ENCODE measurements at places on chromosomes 7 and 10.

DNA sequence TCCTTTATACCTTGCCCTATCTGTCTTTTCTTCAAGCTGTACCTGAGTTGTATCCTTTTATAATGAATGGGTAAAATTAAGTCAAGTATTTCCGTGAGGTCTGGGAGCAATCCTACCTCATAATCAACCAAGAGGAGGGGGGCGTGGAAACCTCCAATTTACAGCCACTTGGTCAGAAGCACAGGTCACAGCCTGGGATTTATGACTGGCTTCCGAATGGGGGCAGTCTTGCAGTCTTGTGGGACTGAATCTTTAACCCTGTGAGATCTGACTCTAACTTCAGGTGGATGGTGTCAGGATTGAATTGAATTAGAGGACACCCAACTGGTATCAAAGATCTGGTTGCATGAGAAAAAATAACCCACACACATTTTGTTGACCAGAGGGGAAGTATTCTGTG, 23.5 kb upstream of the KCNMA1 start:
- no peak for DNase-seq

GRCh38 chr7:99997545-99998137, 17.8 kb upstream of the ZKSCAN1 start:
- DNase-seq: peak; percentile 32

DNA sequence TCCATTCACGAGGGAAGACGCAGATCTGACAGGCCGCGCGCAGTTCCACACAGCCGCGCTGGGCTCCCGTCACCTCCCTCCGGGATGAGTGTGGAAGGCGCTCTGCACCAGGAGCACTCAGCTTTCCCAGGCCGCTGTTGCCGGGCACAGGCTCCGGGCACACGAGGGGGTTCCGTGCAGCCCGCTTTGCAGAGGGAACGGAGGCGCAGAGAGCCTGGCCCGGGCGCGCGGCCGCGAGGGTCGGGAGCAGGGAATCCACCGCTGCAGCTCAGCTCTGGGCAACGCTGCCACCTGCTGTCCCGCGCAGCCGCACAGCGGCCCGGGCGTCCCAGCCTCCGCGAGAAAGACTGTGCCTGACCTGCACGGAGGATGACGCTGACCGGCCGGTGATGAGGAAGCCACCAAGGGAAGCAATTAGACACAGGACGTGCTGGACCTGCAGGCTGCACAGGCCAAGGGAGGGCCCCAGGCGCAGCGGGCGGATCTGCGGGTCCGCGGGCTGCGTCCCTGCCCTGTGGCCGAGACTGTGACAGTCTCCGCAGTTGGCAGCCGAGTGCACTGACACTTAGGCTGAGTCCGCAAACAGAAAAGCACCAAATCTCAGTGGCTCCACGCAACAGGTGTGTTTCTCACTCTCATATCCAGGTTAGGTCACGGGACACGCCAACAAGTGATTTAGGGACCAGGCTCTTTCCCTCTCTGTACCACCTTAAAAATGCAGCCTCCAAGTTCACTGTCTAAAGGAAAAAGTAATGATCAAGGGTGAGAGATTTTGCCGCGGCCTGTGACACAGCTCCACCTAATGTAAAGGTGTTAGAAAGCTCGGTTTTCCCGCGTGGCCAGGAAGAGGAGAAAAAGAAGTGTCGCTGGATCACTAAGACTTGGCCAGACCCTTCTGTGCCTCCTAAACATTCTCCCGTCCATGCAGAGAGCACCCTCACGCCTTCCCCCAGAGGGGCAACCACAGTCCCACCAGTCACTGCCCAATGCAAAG, 94.5 kb downstream of the SEC61G start:
- DNase-seq: no peak

GRCh38 chr7:1512781-1513656, 8.8 kb upstream of the INTS1 start:
- DNase-seq: no peak

DNA sequence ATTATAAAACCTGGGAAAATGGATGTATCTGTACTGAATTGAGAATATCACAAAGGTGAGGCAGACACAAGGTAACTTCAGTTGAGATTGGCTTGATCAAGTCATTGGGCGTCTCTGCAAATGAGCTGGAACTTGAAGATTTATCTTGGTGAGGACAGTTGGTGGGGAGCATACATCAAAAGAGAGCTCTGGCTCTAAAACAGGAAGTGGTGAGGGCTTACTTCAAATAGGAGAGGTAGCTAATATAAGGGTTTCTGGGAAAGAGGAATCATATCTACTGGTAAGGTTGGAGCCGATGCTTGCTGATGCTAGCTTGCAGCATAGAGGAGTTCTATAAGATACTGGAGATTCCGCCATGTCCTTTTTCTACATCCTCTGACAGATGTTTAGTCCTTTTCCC, 39.9 kb upstream of the FGL2 start:
- DNase-seq: no peak

DNA sequence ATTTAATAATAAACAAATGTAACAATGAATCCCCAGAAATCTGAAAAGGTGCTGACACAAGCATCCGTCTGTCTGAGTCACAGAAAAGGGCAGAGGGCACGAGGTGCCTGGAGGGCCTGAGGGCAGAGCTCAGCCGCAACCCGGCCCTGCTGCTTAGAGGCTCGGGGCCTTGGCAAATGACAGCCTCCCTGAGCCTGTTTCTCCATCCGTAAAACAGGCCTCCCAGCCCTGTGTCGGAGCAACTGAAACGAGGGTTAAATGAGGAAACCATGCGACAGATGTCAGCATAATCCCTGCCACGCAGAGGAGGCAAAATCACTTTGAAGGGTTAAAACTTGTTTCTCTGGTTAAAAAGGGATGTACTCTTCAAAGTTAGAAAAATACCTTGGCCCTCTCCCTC, 24.9 kb downstream of the NUDT1 start:
- DNase-seq: no peak

DNA sequence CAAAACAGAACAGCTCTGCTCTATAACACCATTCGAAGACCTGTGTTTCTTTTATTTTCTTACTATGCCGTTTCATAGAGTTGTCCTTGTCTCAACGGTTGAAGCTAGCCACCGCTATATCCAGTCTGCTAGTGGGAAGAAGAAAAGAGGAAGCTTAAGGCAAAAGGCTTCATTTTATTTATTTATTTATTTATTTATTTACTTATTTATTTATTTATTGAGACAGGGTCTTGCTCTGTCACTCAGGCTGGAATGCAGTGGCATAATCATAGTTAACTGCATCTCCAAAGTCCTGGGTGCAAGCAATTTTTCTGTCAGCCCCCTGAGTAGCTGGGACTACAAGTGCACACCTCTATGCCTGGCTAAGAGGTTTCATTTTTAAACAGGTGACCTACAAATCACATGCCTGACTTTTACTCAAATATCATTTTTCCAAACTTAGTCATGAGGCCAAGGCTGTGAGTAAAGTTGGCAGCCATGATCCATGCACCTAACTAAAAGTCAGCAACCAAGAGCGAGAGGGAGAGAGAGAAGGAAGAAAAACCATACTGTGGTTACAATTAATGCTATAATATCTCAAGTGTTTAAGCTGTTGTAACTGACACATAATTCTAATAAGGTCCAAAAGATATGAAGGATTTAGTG, 1305.3 kb upstream of the LRRTM3 start:
- DNase-seq: no peak

DNA sequence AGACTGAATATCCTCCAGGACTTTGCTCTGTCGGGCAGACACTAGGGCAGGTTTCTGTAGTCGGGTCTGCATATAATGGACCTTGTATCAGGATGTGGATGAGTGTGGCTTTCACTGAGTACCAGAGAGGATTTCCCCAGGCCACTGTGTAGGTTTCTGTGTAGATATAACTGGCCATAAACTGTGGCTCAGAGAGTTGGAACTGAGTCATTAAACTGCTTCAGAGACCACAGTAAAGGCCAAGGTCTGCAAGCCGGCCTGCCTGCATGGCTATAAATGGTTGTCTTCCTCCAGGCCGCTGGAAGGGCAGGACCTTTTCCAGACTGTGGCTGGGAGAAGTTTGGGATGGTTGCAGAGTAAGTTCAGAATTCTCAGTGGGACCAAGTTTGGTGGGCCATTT, 16.9 kb downstream of the ZNF92 start:
- DNase-seq: no peak

GRCh38 chr10:121497513-121498470, 100.5 kb downstream of the FGFR2 start:
- no peak for DNase-seq

GRCh38 chr7:102286237-102287110, at the start of gene SH2B2:
TSS of gene SH2B2 (plus strand) at chr7:102286868. CDS start at chr7:102300551, 13,683 bp downstream.
- DNase-seq: no peak

- DNase-seq: no peak
Observed at GRCh38 chr7:78333530-78334425, 535.2 kb downstream of the PHTF2 start.

DNA sequence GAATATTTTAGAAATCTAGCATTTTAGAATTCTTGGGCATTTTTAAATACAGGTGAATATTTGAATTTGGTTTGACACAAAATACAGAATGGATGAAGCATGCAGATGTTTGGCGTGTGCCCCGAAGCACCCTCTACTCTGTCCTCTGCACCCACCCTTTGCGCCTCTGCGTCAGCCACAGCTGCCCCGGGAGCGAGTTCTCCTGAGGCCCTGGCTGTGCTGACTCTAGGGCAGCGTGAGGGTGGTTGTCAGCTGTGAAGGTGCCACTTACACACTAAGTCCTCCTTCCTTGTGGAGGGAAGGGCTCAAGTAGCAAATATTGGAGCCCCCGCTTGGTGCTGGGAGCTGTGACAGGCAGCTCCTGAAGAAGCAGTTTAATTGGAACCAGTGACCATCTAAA, 48.4 kb downstream of the DAGLB start:
- DNase-seq: no peak

DNA sequence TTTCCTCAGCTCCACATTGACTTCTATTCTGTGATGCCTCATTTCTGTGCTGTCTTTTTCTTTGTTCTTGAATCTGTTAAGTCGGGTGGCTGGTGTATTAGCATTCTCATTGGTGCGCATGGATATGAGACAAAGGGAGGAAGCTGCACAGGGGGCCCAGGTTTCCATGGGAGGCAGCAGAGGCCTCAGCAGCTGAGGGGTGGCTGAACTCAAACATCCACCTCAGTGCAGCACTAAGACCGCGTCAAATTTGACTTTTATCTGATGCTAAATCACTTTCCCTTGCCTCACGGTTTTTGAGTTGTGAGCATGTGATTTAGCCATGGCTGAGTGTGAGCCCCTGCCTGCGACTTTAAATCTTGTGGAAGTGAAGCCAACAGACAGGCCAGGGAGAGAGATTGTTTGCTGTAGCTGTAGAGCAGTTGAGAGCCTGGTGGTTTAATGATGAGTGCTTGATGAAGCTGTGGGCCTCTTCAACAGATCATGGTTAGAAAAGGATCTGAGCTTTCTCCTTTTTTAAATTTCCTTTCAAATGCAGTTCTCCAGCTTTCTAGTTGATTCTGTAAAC, 193.3 kb upstream of the ZNF804B start:
- DNase-seq: no peak

DNA sequence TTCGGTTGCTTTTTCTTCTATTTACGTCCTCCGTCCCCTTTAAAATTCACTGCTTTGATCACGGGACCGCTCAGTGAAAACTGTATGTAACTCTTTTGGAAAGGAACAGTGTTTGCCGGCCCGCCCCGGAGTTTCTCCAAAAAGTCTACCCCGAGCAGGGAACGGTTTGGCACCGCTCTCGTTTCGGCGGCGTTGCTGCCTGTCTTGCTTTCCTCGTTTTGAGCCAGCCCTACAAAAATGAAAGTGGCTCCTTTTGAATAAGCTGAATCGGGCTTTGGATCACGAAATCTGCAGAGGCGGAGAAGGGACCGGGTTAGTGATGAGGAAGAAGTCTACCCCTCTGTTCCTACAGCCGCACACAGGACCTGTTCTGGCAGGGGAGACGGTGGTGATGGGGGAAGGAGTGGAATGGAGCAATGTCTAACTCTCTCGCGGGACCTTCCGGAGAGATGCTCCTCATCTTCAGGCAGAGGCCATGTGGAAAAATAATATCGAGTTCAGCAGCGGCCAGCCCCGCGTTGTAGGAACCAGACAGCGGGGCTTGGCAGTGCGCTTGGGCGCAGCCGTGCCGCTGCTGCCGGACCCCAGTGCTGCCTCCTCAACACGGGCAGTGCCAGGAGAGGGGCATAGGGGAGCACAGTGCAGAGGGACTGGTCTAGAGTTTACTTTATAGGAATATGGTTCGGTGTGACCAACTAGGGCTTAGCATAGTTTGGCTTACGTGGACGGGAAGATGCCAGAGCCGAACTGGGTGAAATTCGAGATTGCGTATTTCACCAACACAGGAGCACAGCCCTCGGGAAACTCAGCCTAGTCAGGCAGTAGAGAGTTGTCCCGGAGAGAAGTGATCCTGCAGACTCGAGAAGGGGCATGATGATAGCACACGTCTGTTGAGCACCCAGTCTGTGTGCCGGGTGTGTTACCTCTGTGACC, 1.4 kb downstream of the HTRA1 start:
- DNase-seq: no peak

GRCh38 chr7:8536431-8536830, 103.0 kb downstream of the NXPH1 start:
- no peak for DNase-seq

GRCh38 chr10:32417911-32418547, 27.9 kb upstream of the CCDC7 start:
- DNase-seq: no peak

- no peak for DNase-seq
Observed at GRCh38 chr10:120511165-120511564, 54.1 kb downstream of the PLPP4 start.

GRCh38 chr7:6317797-6318438, 45.5 kb upstream of the CYTH3 start:
- no peak for DNase-seq

DNA sequence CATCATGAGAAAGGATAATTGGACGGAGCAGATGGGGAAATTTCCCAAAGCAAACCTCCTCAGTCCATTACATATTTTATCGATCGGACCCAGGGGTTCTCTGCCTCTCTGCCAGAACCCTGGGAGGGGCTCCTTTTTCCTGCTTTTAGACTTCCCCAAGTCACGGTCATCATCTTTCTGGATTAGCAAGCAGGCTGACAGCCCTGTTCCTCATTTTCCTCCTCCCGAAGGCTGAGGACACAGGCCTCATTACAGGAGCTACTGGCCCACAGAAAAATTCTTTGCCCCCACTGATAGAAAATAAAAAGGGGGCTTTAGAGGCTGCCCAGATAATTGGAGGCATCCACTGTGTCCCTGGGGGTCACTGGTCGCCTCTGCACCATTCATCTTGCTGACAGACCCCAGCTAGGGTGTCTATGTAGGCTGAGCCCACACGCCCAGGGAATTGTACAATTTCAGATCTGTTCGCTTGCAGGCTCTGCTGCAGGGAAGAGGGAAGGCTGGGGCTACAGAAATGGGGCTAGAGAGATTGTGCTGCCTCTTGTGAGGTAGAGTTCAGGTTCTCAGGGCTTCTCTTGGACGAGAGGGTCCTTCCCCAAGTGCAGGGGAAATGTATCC, 125.7 kb upstream of the SDK1 start:
- no peak for DNase-seq

- DNase-seq: no peak
Observed at GRCh38 chr10:43968076-43968475, 319.4 kb upstream of the ZNF32 start.

DNA sequence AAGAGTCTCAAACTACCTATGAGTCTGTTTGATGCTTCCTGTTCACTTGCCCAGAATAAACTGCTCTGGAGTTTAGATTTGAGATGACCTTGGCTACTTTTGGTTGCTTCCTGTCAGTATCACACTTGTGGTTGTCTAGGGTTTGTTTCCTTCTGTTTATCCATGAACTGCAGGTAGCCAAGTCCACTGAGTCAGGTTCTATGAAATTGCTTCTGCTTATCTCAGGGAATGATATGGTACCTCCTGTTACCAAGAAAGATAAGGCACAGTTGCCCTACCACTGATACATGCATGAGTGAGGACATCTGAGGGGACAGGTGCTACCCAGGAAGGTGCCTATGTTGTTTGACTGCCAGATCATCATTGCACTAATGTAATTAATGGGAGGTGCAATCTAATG, 15.8 kb upstream of the EEPD1 start:
- no peak for DNase-seq
